ENCODE measurements at places on chromosomes 12 and 14. TPM values are rescaled to one million over a fixed set of nuclear protein-coding genes. Genes with fewer than 3 reads are reported as not detected.

Gene CNTN1
- 0.30 TPM for total RNA-seq

Gene NFYB
- total RNA-seq = 20.8 TPM

Gene KRT80
- total RNA-seq = 11.1 TPM

Gene BCDIN3D
- total RNA-seq = 3.2 TPM

Gene CD163L1
- total RNA-seq = 5.8 TPM

Gene KRT6C
- total RNA-seq = not detected

Gene RPGRIP1
- not detected for total RNA-seq

Gene LYZ
- not detected for total RNA-seq

Gene ACOT4
- 0.61 TPM for total RNA-seq

Gene CLEC4D
- not detected for total RNA-seq

Gene OVCH1
- not detected for total RNA-seq

Gene GSC
- total RNA-seq = not detected

Data from epithelial cell of umbilical artery (primary cell).